Globus pallidus (tissue), 1 donor: ENCODE measurements at places on chromosomes 5 and 9.

- DNase-seq: no peak
These were observed 8.0 kb downstream of the PITX1 start for GRCh38 chr5:135025730-135026644.

GRCh38 chr5:2466966-2467365 lies 284.5 kb downstream of the IRX2 start:
- no peak for DNase-seq

DNA sequence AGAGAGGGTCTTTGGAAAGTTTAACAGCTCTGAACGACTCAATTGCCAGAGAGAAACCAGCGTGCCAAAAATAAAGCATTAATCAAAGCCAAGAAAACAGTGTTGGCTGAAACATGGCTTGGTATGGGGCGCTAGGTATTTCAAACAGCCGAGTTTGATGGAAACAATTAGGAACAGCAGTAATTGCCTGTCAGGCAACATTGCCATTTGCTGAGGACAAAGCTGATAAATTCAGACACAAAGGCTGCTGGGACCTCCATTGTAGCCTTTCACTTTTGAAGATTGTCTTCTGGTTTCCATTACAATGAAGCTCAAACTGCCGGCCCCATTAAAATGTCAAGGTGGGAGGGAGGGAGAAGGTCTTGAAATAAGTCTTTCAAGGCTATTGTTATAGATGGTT lies 125.4 kb upstream of the SPDL1 start:
- no peak for DNase-seq

DNA sequence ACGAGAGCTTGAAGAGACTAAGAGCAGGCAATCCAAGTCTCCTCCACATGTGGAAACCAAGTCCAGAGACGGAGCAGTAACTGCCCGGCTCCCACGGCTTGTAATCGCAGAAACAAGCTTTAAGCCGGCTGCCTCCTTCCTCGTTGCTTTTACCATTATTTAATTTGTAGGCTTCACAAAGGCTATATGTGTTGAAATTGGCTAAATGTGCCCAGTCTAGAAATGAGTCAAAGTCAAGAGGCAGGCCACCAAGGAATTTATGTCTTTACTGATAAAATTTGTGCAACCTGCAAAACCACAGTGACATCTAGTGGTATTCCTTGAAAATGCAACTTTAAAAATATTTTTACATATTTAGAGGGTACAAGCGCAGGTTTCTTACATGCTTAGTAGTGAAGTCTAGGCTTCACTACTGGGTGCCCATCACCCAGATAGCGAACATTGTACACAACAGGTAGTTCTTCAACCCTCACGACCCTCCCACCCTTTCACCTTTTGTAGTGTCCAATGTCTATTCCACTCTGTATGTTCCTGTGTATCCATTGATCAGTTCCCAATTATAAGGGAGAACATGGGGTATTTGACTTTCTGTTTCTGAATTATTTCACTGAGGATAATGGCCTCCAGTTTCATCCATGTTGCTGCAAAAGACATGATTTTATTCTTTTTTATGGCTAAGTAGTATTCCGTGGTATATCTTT lies 33.5 kb upstream of the EBF1 start:
- peak; percentile 8 for DNase-seq

- no peak for DNase-seq
These were observed 181.3 kb downstream of the CAVIN4 start for GRCh38 chr9:100759215-100759614.

DNA sequence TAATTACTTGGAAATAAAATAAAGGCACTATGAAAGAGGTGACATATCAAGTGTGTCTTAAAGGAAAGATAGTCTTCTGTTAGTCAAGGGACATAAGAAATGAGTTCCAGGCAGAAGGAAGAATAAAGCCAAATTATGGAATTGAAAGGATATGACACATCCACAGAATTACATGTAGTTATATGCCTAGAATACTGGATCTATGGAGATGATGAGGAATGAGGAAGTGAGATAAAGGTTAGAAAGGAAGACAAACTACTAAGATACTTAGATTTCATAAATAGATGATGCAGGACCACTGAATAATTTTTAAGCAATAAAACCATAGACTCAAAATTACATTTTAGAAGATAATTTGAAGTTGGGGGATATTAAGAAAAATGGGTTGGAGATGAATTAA lies 609.8 kb downstream of the PTPRD start:
- DNase-seq: no peak

GRCh38 chr5:56487528-56488115 lies 254.5 kb upstream of the ANKRD55 start:
- DNase-seq: no peak

GRCh38 chr5:116510517-116510916 lies 64.1 kb downstream of the SEMA6A start:
- DNase-seq: no peak

GRCh38 chr5:139671096-139671841 lies 23.1 kb downstream of the CXXC5 start:
- DNase-seq: peak; percentile 94

- DNase-seq: no peak
These were observed 654 bp upstream of the TUT7 start for GRCh38 chr9:86354818-86355309.

DNA sequence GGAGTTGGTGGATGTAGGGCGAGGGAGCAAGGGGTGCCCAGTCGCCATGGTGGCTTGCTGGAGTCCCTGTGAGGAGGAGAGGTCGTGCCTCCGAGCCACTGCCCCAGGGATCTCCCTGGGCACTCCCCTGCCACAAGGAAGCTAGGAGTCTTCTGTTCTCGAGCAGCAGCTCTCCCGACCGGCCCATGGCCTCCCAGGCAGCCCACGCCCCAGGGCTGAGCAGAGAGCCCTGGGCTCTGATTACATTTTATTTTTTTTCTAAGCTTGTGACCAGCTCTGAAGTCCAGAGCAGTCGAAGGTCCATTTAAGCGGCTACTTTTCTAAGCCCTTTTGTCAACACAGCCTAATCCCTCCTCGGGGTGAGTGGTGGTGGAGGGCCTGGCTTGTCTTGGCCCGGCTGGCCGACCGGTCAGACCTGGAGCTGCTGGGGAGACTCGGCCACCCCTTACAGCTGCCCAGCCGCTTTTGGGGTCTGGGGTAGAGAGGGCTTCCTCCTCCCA lies 2.1 kb downstream of the RXRA start:
- DNase-seq: no peak

DNA sequence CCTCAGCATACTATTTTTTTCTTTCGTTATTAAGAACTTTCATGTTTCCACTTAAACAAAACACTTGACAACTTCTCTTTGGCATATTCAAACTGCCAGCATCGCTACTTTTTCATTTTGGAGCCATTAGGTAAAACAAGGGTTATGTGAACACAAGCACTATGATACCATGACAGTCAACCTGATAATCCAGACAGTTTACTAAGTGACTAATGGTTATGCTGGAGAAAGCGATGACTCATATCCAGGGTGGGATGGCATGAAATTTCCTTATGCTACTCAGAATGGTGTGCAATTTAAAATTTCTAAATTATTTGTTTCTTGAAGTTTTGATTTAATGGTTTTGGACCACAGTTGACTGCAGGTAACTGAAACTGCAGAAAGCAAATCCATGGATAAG lies 29.9 kb upstream of the PRSS3 start:
- DNase-seq: no peak

- DNase-seq: no peak
These were observed 46.8 kb upstream of the SARDH start for GRCh38 chr9:133784731-133785561.

DNA sequence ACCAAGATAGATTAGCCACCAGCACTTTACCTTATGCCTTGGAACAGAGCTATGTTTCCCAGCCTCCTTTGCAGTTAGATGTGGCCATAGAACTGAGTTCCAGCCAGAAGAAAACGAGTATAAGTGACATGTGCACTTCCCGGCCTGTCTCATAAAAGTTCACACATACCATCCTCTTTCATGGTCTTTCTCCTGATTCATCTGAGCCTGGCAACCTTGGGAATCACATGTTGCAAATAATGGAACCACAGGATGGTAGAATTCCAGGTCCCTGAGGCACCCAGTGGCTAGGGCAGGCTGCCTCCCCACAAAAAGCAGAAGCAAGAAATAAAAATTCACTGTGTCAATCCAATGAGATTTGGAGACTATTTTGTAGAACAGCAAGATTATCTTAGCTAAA lies 128.1 kb downstream of the PDE4D start:
- no peak for DNase-seq

GRCh38 chr5:180720486-180720885 lies 19.4 kb downstream of the OR2Y1 start:
- no peak for DNase-seq

GRCh38 chr9:133204335-133204992 lies 4.6 kb downstream of the OBP2B start:
- DNase-seq: no peak

DNA sequence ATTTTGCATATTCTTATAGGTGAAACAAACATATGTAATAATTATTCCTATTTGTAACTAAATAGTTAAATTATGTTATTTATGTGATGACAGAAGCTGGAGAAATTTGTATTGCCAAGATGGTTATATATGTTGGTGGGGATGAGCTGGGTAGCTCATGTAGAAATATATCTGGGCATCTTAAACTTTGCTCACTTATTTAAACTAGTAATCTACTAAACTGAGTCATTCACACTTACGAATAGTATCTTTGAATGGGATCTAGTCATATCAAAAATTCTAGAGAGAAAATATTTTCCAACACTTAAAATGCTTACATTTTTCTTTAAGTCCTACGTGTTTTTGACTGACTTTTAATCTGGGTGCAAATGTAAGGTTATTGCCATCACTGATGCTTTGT lies 44.6 kb upstream of the EIF4EBP3 start:
- DNase-seq: no peak

- no peak for DNase-seq
These were observed 35.8 kb upstream of the SPRY4 start for GRCh38 chr5:142360607-142361120.

DNA sequence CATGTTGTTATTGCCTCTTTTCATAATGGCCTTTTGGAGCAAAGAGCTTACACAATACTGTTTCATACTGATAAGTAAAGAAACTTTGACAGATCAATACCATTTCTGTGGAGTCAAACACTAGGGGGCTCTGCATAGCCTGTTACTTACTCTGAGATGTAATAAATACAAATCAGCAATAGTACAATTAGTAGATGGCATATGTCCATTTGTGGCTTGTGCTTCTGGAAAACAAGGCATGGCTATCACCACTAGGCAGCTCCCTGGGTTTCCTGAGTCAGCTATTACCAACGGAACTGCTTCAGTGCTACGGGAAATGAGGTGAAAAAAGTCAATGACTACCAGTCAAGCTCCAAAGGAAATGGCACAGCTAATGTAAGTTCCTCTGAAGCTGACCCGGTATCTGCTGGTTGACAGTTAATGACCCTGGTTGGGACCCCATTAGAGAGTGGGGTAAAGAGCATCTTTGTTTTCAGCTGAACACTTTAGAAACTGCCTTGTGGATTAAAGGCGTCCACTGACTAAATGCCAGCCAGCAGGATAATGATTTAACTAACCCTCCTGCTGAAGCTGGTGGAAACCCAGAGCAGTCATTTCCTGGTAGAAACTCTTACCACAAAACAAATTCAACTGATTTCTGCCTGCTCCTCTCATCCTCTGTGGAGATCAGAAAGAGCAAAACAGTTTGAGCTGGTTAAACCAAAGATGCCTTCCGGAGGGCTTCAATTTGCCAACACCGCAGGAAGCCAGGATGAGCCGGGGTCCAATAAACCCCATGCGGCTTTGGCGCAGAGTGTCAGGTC lies 69.0 kb upstream of the FAM169A start:
- peak; percentile 8 for DNase-seq

- DNase-seq: peak; percentile 26
These were observed 689 bp downstream of the AK3 start for GRCh38 chr9:4740388-4740637.

DNA sequence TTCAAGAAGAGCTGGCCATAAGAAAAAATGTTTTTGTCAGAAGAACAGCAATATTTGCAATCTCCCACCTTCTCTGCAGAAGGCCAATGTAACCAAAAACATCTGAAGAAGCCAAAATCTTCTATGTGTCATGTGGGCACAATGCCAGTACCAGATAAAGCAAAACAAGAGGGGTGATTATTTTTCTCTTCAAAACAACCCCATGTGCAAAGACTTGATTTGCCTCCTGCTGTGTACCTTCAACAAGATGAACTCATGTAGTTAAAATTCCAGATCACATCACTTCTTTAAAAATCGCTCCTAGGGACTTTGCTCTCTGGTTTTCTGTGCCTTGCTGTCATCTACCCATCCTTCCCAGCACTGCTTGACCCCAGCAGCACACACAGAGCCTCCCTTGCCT lies 134.0 kb upstream of the MAP3K1 start:
- DNase-seq: no peak

GRCh38 chr5:168219515-168220410 lies 71.7 kb upstream of the WWC1 start:
- DNase-seq: peak; percentile 80

GRCh38 chr9:121399883-121400607 lies 30.0 kb upstream of the STOM start:
- DNase-seq: peak; percentile 72

- no peak for DNase-seq
These were observed 34.2 kb upstream of the HSD17B4 start for GRCh38 chr5:119417891-119418605.

DNA sequence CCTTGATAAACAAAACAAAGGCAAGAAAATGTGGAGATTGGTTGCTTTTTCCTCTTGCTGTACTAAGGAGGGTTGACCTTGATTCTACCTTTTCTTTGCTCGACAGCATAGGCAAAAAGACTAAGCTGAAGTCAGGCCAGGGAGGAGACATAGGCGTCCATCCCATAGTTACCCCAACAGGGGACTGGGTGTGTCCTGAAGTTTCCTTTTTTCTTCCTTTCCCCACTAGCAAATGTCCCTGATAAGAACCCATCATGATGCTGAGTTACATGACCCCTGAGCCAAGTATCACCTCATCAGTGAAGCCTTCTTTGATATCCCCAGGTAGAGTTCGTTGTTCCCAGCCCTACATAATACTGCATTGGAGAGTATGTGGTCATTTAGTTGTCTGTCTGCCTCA lies 9.9 kb upstream of the SHROOM1 start:
- DNase-seq: no peak

GRCh38 chr5:43244823-43245565 lies 53.0 kb downstream of the NIM1K start:
- DNase-seq: no peak

DNA sequence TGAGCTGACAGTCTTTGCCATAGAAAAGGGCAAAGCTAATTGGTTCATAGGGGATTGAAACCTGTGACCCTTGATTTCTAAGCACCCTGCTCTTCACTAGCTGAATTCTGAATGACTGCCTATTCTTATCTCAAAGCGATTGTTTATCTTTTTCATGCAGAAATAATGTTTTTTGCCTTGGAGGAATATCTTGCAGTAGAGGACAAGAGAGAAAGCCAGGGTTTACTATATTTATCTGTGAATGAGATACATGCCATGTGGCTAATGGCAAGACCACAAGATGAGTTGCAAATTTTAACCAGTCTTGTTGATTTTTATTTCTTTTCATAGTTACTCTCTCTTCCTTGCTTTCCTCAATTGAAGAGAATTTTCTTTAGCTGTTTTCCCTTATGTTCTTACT lies 185.0 kb downstream of the CNTLN start:
- DNase-seq: no peak

- DNase-seq: no peak
These were observed 376.7 kb downstream of the DNAH5 start for GRCh38 chr5:13567819-13568218.
